Posterior vena cava (tissue), 2 donors: ENCODE measurements at places on chromosomes 5 and 9. TPM values are rescaled to one million over a fixed set of nuclear protein-coding genes. Genes with fewer than 3 reads are reported as not detected.

DNA sequence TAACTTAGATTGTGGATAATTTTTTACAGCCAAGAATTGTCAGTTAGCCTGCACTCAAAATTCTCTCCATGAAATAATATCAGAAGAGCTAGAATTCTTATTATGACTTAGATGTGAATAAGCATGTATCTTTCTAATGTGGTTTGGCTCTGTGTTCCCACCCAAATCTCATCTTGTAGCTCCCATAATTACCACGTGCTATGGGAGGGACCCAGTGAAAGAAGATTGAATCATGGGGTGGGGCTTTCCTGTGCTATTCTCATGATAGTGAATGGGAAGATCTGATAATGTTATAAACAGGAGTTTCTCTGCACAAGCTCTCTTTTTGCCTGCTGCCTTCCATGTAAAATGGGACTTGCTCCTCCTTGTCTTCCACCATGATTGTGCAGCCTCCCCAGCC, 176.8 kb downstream of the MAT2B start:
- no peak for DNase-seq

DNA sequence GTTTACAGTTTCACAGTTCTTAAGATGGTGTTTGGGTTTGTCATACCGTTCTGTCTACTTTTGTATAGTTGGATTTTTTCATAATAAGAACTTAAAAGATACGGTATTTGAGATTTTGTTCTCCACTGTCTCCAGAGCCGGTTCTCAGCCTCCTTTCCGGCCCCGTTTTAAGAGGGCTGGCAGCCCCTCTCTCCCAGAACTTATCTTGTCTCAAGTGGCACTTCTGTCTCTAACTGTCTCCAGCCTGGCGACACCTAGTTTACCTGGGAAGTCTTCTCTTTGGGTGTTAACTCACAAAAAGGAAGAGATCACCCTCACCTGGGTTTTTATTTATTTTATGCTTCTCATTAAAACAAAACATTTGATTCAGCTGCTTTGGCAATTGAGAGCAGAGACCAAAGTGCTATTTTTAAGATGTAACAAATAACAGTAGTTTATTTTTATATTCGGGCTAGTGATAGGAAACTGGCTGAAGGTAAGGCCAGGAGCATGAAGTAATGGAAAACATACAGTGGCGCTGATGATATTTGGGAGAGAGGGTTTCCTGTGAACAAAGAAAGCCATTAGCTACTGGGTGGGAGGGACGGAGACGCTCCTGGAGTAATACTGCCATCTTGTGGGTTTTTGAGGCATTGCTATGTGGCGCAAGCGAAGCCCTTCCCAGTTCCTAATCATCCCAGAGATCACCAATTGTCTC, 48.3 kb downstream of the ACER2 start:
- DNase-seq: no peak

Gene C9orf57
- not detected for total RNA-seq

GRCh38 chr9:123027517-123027916, 6.0 kb upstream of the GPR21 start:
- no peak for DNase-seq

Gene ABCA1
- 32.9 TPM for total RNA-seq

Gene EGFL7
- 118 TPM for total RNA-seq

DNA sequence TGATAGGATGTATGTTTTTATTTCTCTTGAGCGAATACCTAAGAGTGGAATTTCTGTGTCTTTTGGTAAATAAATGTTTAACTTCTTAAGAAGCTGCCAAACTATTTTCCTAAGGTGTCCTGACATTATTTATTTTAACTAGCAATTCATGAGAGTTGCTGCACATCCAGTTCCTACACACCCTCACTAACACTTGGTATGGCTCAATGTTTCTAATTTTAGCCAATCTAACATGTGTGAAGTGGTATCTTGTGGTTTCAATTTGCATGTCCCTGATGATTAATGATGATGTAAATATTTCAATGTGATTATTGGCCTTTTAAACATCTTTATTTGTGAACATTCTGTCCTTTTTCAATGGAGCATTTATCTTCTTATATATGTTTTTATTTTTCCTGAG, 2095.5 kb upstream of the C9orf72 start:
- no peak for DNase-seq

- peak; percentile 91 for DNase-seq
Measured at GRCh38 chr9:133148199-133149129, 15.2 kb downstream of the GBGT1 start.

- DNase-seq: peak; percentile 70
Measured at GRCh38 chr9:21070171-21070571, 7.6 kb downstream of the IFNB1 start.

DNA sequence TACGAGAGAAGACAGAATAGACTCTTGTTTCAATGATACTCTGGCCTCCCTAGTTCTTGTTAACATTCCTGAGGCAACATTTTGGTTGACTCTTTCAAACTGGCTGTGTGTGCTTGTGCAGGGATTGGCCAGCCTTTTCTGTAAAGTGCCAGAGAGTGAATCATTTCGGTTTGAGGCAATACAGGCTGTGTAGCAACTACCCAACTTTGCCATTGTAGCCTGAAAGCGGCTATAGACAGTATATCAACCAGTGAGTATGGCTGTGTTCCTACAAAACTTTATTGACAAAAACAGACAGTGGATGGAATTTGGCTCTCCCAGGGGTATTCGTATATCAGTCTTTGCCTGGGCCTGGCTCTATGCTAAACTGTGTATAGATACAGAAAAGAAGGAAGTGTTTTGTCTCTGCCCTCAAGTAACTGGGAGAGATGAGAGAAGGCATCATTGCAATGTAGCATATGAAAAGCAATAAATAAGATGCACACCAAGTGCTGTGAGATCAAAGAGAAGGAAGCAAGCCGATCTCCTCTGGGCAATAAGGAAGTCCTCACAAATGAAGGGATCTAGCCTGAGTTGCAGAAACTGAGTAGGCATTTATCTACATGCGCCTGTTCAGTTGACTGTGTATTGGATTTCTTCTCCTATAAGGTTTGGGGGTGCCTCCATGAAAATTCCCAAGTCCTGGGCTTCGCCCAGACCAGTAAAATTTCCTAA, 568.0 kb upstream of the KLF4 start:
- no peak for DNase-seq

DNA sequence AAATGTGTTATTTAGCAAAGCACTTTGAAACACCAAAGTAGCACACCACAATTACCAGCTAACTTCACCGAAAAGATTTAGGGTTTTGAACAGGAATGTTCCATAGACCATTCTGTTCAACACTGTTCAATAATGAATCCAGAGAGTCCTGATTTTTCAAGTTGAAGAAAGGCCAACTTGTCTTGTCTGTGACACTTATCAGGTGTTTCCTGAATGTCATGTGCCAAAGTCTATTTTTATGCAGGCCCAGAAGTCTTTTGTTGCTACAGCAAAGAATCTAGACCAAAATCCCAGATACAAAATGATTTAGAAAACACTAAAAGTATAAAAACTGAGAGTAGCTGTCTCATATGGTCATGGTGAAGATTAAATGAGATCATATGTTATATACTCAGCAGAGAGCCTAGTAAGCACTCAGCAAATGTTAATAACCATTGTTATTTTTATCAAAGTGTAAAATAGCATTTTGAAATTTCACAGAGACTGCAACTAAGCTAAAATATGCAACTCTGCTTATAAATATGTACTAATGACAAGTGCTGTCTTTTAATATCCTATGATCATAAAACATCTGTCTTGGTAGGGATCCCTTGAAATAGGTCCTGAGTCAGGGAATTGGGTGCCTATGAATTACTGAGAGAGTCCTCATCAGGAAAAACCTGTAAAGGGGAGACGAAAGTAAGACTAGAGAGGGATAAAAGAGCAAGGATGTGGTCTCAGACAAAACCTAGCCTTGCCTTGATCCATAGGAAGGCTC, 122.4 kb upstream of the SLC12A2 start:
- no peak for DNase-seq

DNA sequence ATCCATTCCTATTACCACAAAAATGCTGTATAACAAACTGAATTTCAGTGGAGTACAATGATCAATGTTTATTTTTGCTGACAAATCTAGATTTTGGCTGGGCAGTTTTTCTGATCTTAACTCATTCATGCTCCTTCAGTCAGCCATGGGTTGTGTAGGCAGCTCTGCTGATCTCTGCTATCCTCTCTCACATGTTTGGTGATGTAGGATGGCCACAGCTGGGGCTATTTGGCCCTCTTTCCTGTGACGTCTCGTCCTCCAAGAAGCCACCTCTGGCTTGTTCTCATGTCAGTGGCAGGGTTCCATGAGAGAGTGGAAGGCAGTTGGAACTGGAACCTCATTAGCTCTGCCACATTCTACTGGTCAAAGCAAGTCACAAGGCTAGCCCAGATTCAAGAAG, 8.9 kb downstream of the NLN start:
- no peak for DNase-seq
